BJ (cell line): ENCODE measurements at places on chromosomes 6 and 20. TPM values are rescaled to one million over a fixed set of nuclear protein-coding genes. Genes with fewer than 3 reads are reported as not detected.

- DNase-seq: no peak
Measured at GRCh38 chr6:3615391-3616380, 135.8 kb downstream of the PXDC1 start.

- DNase-seq: no peak
Measured at GRCh38 chr20:16709017-16709416, 20.8 kb upstream of the SNRPB2 start.

Gene SLC17A1
- polyA plus RNA-seq: not detected in 2 replicates

- DNase-seq: no peak
Measured at GRCh38 chr6:89459501-89459900, 26.5 kb downstream of the ANKRD6 start.
